ENCODE measurements at places on chromosomes 13 and 19.

GRCh38 chr13:95512957-95513356 lies 39.6 kb upstream of the CLDN10 start:
- no peak overlapping the region for H3K27ac ChIP-seq
- no peaks in the 10 kb centered on the region for H3K27me3 ChIP-seq
- H3K4me1 ChIP-seq = no peaks in the 10 kb centered on the region
- H3K4me3 ChIP-seq = no peak overlapping the region
- H3K36me3 ChIP-seq = no peaks in the 10 kb centered on the region

DNA sequence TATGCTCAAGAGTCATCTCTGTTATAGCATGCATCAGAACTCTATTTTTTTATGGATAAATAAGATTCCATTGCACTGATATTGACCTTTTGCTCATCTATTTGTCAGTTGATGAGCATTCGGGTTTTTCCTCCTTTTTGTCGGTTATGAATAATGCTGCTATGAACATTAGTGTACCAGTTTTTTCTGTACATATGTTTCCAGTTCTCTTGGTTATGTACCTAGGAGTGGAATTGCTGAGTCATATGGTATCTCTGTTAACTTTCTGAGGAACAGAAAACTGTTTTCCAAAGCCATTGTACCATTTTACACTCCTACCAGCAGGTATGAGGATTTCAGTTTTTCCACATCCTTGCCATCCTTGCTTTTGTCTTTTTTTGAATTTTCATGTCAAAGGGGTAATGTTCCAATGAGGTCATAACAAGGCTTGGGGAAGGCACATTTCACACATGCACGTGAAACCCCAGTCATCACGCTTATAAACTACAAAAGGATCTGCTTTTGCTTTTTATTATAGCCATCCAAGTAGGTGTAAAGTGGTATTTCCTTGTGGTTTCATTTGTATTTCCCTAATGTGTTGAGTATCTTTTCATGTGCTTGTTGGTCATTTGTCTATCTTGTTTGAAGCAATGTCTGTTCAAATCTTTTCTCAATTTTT lies 14.6 kb downstream of the KBTBD7 start:
- no peaks in the 10 kb centered on the region for H3K27me3 ChIP-seq
- no peaks in the 10 kb centered on the region for H3K4me1 ChIP-seq
- no peak for DNase-seq
- H3K4me3 ChIP-seq = no peak overlapping the region
- H3K36me3 ChIP-seq = no peaks in the 10 kb centered on the region
- no peak overlapping the region for H3K27ac ChIP-seq

GRCh38 chr13:98989469-98990235 lies 11.8 kb upstream of the DOCK9 start:
- H3K4me1 ChIP-seq = no peaks in the 10 kb centered on the region
- no peaks in the 10 kb centered on the region for H3K36me3 ChIP-seq
- no peaks in the 10 kb centered on the region for H3K27me3 ChIP-seq

- H3K4me1 ChIP-seq = no peaks in the 10 kb centered on the region
- no peak overlapping the region for H3K27ac ChIP-seq
- no peaks in the 10 kb centered on the region for H3K27me3 ChIP-seq
- H3K4me3 ChIP-seq = no peak overlapping the region
These were observed 11.4 kb downstream of the LYPD3 start for GRCh38 chr19:43454031-43454430.

DNA sequence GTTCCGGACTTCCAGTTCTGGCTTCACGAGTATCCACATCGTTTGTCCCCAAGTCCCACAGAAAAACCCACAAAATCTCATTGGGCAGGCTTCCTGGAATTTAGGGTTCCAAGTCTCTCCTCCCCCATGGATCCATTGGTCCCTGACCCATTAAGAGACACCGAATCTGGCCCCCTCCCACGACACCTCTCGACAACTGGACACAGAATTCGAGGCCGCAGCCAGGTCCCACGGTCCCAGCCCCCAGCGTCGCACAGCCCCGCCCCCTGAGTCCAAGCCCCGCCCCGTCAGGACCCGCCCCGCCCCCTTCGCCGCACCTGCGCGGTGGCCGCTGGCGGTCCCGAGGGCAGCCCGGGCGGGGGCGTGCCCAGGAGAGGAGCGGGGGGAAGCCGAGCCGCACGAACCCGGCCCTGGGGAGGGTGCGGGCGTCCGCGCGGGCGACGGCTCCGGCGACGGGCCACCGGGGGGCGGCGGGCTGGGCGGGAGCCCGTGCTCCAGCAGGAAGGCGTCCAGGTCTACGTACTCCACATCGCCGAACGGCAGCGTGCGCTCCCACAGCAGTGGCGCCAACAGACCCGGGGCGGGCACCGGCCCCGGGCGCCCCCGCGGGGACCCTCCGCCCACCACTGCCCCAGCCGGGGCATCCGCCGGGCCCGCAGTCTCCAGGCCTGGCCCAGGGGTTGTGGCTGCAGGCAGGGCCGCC lies 1.8 kb downstream of the DBP start:
- H3K36me3 ChIP-seq = no peaks in the 10 kb centered on the region
- H3K27me3 ChIP-seq = no peaks in the 10 kb centered on the region
- H3K4me1 ChIP-seq = peaks cover 73% of the 10 kb centered on the region
- peak; percentile 70 for DNase-seq

DNA sequence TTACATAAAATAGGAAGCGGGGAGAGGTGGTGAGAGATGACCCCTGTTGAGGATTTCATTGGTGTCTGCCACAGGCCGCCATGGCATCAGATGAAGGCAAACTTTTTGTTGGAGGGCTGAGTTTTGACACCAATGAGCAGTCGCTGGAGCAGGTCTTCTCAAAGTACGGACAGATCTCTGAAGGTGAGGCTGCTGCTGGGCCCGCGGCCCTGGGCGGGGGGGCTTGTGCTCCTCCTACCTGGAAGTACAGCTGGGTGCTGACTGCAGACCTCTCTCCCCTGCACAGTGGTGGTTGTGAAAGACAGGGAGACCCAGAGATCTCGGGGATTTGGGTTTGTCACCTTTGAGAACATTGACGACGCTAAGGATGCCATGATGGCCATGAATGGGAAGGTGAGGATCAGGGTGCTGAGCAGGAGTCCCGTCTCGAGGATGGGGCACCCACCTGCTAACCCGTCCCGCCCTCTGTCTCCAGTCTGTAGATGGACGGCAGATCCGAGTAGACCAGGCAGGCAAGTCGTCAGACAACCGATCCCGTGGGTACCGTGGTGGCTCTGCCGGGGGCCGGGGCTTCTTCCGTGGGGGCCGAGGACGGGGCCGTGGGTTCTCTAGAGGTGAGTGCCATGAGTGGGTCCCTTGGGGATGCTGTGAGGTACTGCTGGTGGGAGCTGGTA lies 1.9 kb downstream of the CIRBP start:
- H3K4me1 ChIP-seq = peaks cover 11% of the 10 kb centered on the region
- H3K27ac ChIP-seq = peak overlapping the region; percentile 97
- H3K4me3 ChIP-seq = peak overlapping the region; percentile 75
- H3K27me3 ChIP-seq = no peaks in the 10 kb centered on the region
- no peak for DNase-seq

GRCh38 chr13:38341149-38341692 lies 8.4 kb upstream of the UFM1 start:
- H3K27ac ChIP-seq = no peak overlapping the region
- H3K4me1 ChIP-seq = no peaks in the 10 kb centered on the region

DNA sequence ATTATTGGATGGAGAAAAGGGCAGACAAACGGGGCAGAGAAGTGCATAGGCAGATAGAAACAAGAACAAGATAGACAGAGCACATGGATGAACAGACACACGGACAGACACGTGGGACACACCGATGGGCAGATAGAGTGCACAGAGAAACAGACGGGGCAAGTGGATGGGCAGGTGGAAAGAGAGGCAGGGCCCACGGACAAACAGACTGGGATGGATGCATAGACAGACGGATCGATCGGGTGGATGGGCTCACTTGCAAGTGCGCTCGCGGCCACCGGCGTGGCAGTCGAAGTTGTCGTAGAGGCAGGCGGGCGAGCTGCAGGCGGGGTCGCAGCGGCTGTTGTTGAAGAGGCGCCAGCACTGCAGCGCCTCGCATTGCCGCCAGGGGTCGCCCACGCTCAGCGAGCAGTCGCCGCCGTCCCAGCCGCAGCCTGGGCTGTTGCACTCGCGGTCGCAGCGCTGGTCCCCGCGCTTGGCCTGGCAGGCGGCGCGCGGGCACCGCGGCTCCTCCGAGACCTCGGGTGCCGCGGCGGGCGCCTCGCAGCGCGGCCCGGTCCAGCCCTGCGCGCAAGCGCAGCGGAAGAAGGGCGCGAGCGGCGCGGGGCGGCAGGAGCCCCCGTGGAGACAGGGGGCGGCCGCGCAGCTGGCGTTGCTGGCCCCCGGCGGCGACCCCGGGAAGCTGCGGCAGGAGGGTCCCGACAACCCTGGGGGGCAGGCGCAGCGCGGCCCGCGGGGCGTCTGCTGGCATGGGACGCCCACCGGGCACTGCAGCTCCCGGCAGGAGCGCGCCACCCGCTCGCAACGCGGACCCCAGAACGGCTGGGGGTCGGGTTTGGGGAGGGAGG lies 23.3 kb downstream of the NOTCH3 start:
- no peaks in the 10 kb centered on the region for H3K27me3 ChIP-seq
- peak overlapping the region; percentile 16 for H3K4me3 ChIP-seq
- H3K36me3 ChIP-seq = no peaks in the 10 kb centered on the region
- peaks cover 3% of the 10 kb centered on the region for H3K4me1 ChIP-seq

- H3K4me1 ChIP-seq = no peaks in the 10 kb centered on the region
- no peaks in the 10 kb centered on the region for H3K27me3 ChIP-seq
- no peak overlapping the region for H3K4me3 ChIP-seq
- H3K36me3 ChIP-seq = no peaks in the 10 kb centered on the region
These were observed 128.6 kb downstream of the USP12 start for GRCh38 chr13:27043013-27043412.

DNA sequence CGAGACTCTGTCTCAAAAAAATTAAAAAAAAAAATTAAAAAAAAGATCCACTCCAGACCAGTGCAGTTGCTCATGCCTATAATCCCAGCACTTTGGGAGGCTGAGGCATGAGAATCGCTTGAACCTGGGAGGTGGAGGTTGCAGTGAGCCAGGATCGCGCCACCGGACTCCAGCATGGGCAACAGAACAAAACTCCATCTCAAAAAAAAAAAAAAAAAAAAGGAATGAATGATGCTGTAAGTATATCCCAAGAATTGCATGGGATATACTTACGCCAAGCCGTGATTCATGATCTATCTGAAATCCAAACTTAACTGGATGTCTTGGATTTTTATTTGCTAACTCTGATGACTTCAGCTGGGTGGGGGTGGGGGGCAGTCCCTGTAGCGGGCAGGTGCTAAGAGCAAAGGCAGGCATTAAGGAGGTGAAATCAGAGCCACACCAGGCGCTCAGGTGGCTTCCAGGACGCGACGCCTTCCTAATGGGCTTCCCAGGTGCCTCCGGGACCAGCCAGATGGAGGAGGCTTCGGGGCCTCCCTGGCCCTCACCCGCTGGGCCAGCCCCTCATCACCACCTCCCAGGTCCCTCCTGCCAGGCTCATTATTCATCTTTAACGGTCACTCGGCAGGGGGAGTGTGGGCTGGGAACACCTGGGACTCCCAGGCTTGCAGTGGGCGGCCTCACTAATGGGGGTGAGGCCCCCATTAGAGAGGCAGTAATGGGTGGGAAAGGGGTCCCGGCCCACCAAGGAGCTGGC lies 11.4 kb upstream of the FUT5 start:
- H3K4me1 ChIP-seq = no peaks in the 10 kb centered on the region
- no peak overlapping the region for H3K27ac ChIP-seq
- no peaks in the 10 kb centered on the region for H3K36me3 ChIP-seq
- no peak overlapping the region for H3K4me3 ChIP-seq
- no peaks in the 10 kb centered on the region for H3K27me3 ChIP-seq

DNA sequence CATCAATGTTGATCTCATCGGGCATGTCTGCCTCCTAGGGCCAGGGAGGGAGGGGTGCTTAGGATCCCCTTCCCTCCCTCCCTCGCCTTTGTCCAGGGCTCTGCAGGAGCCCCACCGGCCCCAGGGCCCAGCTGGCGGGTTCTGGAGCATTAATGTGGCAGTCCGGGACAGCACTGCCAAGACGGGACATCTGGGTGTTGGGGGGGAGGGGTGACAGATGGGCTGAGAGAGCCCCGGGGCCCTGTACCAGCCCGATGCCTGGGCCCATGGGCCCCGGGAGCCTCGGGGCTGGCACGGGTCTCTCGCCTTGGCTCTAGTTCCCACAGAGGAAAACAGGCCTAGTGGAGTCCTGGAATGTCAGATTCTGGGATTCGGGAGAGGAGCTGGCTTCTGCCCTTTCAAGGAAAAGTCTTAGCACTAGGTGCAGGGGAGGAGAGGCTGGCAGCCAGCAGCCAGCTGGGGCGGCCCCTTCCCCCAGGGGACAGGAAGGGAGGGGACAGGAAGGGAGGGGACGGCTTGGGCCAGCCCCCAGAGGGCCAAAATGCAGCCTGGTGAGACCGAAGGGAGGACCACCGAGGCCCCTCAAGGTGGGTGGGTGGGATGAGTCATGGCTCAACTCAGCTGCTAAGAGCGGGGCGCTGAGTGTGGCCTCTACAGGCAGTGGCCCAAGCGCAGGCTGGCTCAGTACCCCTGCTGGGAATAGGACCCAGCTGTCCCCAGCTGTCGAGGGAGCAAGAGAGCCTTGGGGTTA lies 3.1 kb downstream of the PPP1R14A start:
- H3K4me3 ChIP-seq = peak overlapping the region; percentile 35
- peaks cover 27% of the 10 kb centered on the region for H3K4me1 ChIP-seq
- no peak for DNase-seq

DNA sequence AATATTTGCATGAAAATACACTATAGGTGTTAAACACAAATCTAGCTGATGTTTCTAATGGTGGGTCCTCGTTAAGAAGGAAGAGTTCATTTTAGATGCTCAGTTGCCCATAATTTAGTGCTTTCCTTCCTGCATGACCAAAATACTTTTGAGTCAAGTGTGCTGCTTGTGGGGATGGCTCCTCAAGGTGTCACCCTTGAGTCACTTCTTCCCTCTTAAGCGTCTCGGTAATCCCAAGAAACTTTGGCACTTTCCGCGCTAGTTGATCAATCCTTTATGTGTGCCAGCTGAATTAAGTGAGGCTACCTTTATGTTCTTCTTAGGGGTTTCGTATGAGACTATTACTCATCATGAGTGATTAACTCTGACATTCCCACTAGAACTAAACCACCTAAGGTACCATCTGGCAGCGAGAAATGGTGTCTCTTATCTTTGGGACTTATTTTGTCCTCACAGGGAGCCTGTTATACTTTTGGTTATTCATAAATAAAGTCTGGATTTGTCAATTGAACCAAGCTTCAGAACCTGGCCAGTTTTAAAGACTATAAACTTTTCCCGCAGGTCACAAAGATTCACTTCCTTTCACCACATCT lies 106.8 kb downstream of the NHLRC3 start:
- H3K4me1 ChIP-seq = no peaks in the 10 kb centered on the region
- H3K27ac ChIP-seq = no peak overlapping the region
- peak; percentile 35 for DNase-seq
- no peaks in the 10 kb centered on the region for H3K27me3 ChIP-seq
- no peak overlapping the region for H3K4me3 ChIP-seq
- H3K36me3 ChIP-seq = no peaks in the 10 kb centered on the region

GRCh38 chr13:75492389-75492788 lies 10.4 kb upstream of the TBC1D4 start:
- H3K36me3 ChIP-seq = no peaks in the 10 kb centered on the region
- H3K27ac ChIP-seq = no peak overlapping the region
- no peak overlapping the region for H3K4me3 ChIP-seq

- H3K4me1 ChIP-seq = no peaks in the 10 kb centered on the region
- no peak overlapping the region for H3K27ac ChIP-seq
- DNase-seq = peak; percentile 16
- no peak overlapping the region for H3K4me3 ChIP-seq
- no peaks in the 10 kb centered on the region for H3K27me3 ChIP-seq
These were observed 26.2 kb downstream of the ZNF160 start for GRCh38 chr19:53076984-53077383.

- H3K36me3 ChIP-seq = no peaks in the 10 kb centered on the region
- H3K4me1 ChIP-seq = no peaks in the 10 kb centered on the region
- H3K27me3 ChIP-seq = no peaks in the 10 kb centered on the region
- H3K27ac ChIP-seq = no peak overlapping the region
These were observed 33.6 kb upstream of the SHKBP1 start for GRCh38 chr19:40543029-40543597.
